Stimulated activated CD4-positive, alpha-beta T cell treated with anti-CD3 and anti-CD28 coated beads, TNF-alpha, amount 100 ng/mL, for 1 hour (primary cell): ENCODE measurements at places on chromosomes 12 and 14.
A peak's percentile ranks its signal among the peaks of the same experiment; 100 is the strongest.

DNA sequence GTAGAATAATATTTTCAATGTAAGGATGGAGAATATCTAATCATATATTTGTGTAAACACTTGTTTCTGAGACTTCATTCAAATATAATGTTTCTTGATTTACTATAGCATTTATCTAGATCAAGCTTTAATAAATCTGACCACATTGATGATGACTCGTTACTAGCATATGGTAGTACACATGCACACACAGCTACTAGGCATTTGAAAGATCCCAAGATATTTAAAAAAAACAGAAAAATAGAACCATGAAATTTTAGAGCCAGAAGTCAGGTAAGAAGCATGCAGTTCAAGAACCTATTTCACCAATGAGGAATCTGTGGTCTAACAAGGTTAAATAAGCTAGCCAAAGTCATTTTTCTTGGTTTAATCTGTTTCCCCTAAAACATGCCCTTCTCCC is 32.0 kb downstream of the DCP1B start:
- no peak for DNase-seq

GRCh38 chr12:120292661-120293531 is at the start of gene RNU4-1:
Gene RNU4-1 (minus strand): TSS chr12:120293237.
- DNase-seq: peak; percentile 48

GRCh38 chr14:65709576-65709975 is 297.0 kb downstream of the FUT8 start:
- DNase-seq: no peak

GRCh38 chr12:3557791-3558620 is 67.0 kb downstream of the PRMT8 start:
- no peak for DNase-seq

DNA sequence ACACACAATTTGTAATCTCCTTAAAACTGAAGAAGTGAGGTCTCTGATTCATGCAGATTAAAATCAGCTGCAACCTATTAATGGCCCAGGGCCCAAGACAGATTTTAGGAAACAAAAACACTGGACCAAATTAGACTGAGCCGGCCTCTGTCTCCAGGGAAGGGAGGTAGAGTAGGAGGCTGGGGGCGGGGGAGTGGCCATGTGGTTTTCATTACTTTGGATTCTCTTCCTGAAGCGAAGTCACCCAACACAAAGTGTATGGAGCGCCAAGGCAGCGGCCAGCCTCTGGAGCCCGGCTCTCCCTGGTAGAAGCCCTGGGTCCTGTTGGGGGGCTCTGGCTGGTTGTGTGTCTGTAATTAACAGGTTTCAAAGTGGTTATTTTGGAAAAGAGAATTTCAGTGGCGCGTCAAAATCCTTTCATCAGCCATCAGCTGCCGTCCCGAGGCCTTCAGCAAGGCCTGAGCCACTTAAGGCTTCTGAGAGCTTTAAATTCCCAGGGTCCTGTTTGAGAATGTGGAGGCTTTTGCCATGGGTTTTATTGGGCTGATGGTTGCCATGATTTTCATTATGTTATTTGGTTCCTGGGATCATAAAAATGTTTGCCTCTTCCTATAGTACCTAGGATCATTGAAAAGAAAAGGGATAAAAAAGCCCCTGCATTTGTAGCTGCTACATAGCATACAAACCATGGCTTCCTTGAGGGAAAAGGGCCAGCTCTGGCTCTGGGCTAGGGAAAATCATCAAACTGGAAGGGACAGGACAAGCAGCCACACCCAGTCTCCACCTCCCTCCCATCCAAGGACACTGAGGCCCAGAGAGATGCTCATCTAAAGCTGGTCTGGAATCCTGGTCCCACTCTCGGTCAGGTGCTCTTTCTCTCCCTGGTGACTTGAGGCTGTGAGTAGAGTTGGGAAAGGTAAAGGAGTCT is 282.4 kb downstream of the ZFP36L1 start:
- DNase-seq: no peak

- no peak for DNase-seq
These were observed 99.5 kb downstream of the PDZRN4 start for GRCh38 chr12:41287500-41288141.

DNA sequence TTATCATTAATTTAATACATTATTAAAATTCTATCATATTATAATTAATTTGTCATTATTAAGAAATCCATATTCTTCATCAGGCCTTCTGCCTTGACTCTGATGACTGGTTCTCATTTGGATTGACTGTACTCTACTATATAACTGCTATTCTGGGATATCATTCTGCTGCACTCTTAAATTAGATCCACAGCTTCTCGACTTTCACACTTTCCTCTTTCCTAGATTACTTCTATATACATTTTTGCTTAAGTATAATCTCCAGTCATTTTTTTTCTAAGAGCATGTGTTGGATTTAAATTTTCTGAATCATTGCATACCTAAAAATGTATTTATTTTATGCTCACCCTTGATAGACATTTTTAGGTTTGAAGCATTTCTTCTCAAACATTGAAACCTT is 12.4 kb downstream of the GRIP1 start:
- no peak for DNase-seq

DNA sequence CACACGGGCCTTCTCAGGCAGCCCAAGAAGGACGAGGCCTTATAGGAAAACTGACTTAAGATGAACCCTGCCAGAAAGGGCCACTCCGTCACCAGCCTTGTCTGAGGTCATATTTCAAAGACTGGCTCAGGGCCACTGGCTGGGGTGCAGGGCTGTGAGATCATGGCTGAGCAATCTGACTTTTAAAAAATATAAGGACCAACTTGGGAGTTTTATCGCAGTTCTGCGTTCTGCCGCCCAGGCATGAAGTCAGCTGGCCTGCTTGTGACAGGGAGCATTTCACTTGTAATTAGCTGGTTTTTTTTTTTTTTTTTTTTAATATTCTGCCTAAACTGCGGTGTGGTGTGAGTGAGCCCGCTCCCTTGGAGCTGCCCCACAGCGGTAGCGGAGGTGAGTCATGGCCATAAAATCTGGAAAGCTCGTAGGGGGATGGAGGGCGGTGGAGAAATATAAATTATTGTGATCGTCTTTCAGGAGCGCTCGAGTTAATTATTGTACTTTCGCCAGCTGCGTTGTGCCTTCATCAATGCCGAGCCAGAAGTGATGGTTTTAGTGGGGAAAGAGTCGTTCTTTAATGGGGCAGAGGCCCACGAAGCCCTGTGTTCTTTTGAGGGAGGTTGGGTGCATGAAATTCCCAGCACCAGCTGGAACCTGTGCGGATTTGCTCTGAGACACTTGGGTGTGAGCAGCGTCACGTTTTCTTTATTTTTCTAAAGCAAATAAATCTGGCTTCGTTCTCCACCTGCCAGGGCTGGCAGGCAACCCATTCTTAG is 231.9 kb downstream of the C12orf75 start:
- DNase-seq: no peak
